NCI-H1417 treated with DMSO at 0.1 percent for 48 hours (cell line): ENCODE measurements at places on chromosomes 12 and 14.

DNA sequence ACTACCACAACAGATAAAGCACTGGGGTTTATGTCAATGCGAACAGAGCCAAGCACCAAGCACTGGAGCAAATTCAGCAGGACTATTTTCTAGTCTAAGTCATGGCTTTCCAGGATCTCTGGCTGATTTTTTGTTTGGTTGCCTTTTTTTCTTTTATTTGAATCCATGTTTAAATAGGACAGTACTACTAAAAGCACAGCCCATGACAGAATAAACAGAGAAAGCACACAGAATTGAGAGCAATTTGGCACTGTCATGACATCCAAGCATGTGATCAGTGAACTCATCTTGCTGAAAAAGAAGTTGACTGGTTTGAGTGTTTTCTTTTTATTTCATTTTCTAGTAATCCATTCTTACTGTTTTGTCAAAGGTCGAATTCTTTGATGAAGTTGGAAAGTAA is 23.1 kb upstream of the RERG start:
- DNase-seq = no peak

GRCh38 chr12:56087220-56087619 is 7.3 kb downstream of the ERBB3 start:
- no peak for DNase-seq

DNA sequence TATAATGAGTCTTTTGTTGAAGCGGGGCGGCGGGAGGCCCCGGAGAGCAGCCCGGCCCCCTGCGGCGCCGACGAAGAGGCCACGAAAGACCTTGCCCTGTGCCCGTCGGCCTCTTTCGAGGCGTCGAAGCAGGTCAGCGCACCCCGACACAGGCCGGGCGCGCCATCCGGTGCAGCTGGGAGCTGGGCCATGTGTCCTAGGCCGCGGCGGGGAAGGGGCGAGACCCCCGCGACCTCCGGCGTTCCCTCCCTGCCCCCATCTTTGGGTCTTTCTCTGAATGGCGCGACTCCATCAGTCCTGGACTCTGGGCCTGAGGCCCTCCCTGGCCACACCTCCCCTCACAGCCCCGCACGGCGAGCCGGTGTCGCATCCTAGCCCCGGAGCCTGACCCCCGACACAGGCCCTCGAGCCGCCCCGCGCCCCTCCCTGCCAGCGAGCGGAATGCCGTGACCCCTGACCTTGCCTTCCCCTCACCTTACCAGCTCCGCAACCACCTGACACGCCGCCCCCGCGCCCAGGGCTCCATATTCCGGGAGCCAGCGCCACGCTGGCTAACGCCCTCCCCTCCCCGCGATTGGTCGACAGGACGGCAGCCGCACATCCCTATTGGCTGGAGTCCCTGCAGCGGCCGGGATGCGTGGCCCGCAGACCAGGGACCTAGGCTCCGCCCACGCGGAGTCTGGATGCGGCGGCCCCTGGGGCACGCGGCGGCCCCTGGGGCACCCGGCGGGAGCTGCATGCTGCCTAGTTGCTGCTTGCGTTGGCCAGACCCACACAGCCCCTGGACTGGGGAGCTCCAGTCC is at the start of gene SLC11A2:
Gene SLC11A2, minus strand, starts transcription at position 549 of the 803 bp plus-strand sequence. CDS start 15,656 bp downstream, outside the sequence.
- peak; percentile 88 for DNase-seq

DNA sequence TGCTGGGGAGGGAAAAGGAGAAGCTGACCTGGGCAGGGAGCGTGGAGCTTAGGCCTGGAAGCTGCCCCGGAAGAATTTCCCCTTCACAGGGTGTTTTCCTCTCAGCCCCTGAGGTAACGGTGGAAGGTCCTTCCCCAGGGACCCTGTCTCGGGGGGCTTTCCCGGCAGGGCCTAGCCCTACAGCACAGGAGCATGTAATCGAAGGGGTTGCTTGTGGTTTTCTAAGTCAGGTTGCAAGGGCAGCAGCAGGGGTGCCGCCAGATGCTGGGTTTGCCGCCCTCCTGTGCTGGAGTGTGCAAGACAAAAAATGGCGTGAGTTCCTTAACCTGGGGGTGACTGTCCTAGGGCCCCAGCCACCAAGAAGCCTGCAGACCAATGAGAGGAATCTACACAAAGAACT is 1.6 kb upstream of the KRT74 start:
- no peak for DNase-seq

- DNase-seq = no peak
Observed at GRCh38 chr12:96313606-96314005, 86.6 kb downstream of the CDK17 start.

DNA sequence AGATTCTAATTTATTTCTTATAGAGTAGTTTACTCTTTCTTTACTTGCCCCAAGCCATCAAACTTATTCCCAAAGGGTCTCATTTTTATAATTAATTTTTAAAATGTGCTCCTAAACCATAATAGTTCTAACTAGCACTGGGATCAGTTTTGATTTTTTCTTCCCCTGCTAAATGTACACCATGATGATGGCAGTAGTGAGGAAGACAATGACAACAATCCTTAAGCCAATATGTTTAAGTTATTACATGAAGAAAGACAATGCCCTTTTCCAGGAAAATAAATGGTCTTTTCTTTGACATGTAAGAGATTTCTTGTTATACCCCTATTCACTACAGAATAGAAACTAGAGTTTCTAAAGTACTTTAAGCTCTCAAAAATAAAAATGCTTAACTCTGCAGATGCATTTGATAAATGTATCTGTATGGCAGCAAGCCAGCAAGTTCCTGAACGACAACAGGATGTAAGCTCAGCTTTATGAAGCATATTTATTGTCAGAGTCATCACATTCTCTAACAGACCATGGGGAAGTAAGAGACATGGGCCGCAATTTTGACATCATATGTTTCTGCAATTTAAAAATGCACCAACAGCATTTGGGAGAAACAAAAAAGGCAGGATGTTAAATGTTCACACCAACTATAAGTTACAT is 36.0 kb upstream of the SNX6 start:
- DNase-seq = no peak

DNA sequence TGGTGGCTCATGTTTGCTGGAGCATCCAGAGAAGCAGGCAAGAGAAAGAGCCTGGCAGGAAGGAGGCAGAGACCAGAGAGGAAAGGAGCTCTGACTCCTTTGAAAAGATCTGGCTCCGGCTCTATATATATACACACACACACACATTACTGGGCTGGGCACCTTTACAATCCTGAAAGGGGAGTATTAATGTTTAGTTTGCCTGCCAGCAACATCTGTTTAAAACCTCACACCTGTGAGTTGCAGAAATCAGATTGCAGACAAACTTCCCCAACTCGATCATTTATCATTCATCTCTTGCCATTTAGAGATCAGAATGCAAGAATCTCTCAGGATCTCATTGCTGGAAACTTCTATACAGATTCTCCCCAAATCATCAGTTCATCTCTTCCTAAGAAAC is at the start of gene KRT77:
Gene KRT77, minus strand, starts transcription at position 101 of the 400 bp plus-strand sequence. Its CDS starts 90 bp downstream, at position 11.
- no peak for DNase-seq

GRCh38 chr14:68377459-68377858 is 415.4 kb downstream of the ZFP36L1 start:
- DNase-seq = no peak

- peak; percentile 63 for DNase-seq
Observed at GRCh38 chr12:40693207-40693821, 1.1 kb downstream of the CNTN1 start.

DNA sequence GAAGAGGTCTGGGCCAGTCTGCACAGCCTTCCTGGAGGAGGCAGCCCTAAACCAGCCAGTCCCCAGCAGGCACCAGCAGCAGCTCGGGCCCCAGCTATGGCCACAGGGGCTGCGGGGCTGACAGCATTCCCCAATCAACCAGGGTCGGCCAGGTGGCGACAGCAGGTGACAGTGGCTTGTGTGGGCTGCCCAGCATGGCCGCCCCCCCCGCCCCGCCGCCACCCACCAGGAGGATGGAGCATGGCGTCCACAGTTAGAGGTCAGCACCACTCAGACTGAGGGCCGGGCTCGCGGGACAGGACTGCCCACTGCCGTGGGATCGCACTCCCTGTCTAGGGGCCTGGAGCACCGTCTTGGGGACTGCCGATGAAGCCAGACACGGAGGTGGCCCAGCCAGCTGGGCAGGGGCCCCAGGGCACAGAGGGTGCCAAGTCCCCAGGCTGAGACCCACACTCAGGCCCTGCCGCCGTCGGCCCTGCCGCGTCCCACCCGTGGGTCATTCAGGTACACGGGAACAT is 15.0 kb downstream of the AKT1 start:
- no peak for DNase-seq

- no peak for DNase-seq
Observed at GRCh38 chr14:35991356-35991755, 165.2 kb downstream of the BRMS1L start.

DNA sequence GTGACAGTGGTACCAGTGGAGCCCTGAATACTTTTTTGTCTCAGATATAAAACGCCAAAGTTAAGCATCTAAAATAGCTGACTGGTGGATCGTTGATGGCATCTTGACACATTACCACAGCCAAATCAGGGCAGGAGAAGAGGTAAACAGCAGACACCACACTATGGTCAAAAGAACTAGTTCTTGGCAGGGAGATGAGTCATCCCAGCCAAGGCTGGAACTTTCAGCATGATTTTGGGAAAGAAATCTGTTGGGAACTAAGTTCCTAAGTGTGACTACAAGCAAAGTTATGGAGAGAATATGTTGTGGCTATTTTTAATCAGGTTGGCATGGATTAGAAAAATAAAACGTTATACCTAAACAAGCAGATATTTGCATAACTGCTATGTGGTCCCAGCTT is 36.9 kb downstream of the LGR5 start:
- no peak for DNase-seq

DNA sequence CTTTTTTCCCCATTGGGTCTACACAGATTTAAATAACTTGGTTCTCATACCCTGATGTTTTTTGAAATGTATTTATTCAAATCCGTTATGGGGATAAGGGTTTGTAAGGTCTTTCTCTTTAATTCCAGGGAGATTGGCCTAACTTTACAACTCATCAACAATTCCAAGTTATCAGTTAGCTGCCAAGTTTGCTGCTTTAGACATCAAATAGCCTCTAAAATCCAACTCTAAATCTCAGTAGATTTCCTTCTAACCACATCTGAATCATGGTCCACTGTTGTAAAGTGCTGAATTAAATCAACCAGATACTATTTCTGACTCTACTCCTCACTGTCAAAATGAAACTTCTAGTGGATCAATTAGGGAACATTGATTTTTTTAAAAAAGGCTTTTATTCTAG is 364.1 kb upstream of the E2F7 start:
- DNase-seq = no peak

DNA sequence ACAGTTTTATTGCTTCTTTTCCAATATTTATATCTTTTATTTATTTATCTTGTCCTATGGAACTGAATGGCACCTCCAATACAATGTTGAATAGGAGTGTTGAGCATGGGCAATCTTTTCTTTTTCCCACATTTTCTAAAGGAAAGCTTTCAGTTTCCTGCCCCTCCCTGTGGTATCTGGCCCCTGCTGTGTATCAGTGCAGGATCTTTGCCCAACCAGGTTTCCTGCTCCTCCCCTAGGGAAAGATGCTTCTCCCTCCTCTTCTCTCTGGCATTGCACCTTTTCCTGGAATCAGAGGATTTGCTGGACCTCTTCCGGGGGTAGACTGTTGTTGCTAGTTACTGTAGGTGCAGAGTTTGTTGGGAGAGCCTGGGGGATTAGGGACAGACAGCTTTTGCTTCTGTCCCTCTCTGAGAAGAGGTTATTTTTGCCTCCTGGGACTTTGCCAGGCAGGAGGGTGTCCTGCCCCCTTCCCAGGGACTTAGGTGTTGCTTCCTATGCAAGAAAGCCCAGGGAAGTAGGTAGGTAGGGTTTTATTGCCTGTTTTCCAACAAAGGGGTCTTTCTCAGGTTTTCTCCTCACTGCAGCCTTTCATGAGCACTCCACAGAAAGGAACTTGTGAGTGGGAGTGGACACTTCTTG is 67.6 kb downstream of the POLR3B start:
- no peak for DNase-seq

DNA sequence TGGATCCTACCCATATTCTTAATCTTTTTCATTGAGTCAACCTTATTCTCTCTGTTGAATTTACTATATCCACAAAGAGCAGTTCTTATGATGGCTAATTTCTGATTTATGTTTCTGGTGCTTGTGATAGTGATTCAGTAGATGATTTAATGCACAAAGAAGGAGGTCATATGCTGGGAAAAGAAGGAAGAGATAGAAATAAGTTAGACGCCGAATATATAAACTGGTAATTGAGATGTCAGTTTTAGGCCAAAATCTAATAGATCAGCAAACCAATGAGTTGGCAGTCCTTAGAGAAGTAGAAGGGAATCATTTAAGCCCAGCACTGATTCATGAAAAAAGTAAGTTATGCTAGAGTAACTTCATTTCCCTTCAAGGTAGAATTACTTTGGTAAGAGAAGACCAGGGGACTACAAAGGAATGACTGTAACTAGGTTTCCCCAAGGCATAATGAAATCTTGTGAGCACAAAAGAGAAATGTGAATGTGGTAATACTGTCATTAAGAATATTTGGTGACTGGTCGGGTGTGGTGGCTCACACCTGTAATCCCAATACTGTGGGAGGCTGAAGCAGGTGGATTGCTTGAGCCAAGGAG is 132.4 kb downstream of the TGFB3 start:
- DNase-seq = no peak

DNA sequence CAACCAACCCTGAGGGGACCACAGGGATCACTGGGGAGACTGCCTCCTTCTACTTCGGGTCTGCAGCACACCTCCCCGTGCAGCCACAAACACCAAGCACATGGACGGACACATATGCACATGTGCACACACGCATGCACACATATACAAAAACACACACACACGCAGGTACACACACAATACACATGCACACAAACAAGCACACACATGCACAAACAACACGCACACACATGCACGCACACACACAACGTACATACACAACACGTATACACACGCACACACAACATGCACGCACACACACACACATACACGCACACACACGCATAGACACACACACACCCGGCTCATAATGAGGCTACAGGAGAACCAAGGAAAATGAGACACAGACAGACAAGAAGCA is 203.6 kb downstream of the DPF3 start:
- no peak for DNase-seq

- DNase-seq = no peak
Observed at GRCh38 chr14:53408175-53408879, 255.2 kb upstream of the DDHD1 start.

DNA sequence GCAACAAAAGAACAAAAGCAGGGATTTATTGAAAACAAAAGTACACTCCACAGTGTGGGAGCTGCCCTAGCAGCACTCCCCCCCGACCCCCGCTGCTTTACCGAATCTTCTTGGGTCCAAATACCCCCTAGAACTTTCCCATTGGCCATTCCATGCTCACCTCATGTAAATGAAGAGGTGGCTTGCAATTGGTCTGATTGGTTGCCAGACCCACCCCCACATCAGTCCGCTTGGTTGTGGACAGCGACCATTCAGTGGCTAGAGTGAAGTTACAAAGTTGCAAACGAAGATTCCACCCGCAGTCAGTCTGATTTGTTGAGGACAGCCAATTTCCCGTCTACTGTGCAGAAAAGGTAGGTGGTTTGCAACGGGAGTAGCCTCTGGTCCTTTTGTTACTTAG is 3.9 kb downstream of the STYX start:
- DNase-seq = no peak

- no peak for DNase-seq
Observed at GRCh38 chr14:93032421-93032936, 83.2 kb downstream of the ITPK1 start.

GRCh38 chr12:94754653-94755052 is 104.3 kb upstream of the TMCC3 start:
- no peak for DNase-seq
